ENCODE measurements at places on chromosomes 12 and 14.
A peak's percentile ranks its signal among the peaks of the same experiment; 100 is the strongest.

DNA sequence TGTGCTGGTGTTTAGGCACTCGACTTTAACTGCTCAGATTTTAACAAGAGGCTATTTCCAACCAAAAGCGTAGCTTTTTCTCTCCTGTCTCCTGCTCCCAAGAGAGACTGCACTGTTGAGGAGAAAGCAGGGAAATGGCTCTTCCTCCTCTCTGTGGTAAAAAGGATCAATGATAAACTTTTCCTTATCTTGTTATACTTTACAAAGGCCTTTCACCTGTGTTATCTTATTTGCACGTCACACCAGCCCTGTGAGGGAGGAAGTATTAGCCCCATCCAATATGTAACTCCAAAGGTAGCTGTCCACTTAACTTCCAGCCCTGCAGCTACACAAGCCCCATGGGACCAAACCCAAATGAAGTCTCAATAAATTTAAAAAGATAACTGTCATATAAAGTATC is 32.9 kb upstream of the ZFP36L1 start:
- no peak for DNase-seq

DNA sequence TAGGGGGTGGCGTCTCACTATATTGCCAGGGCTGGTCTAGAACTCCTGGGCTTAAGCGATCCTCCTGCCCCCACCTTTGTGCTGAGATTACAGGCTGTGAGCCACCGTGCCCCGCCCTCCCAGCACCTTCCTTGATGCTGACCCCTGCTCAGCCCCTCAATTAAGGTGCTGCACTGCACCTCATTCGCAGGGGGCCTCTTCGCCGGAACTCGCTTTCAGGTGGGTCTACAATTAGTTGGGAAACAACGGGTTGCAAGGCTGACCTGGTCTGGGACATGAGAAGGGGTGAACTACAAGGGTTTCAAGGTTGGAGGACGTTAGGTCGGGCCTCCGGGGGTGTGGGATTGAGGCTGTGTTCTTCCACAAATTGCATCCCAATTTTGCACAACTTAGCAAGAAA is 1.2 kb upstream of the NOP2 start:
- DNase-seq = no peak

DNA sequence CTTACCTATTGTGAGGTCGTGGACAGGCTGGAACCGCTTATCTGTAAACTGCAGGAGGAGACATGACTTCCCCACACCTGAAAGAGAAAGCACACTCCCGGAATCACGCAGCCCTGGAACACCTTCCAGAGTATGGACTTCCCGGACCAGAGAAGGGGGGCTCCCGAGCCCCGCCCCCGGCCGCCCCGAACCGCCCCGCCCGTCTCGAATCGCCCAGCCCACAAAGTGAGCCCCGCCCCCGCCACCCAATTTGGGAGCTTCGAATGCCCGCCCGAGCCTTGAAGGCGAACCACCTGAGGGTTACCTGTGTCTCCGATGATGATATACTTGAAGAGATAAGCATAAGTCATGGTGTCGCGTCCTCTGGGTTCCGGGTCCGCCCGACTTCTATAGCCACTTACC is 235 bp downstream of the RAB2B start:
- DNase-seq = no peak

DNA sequence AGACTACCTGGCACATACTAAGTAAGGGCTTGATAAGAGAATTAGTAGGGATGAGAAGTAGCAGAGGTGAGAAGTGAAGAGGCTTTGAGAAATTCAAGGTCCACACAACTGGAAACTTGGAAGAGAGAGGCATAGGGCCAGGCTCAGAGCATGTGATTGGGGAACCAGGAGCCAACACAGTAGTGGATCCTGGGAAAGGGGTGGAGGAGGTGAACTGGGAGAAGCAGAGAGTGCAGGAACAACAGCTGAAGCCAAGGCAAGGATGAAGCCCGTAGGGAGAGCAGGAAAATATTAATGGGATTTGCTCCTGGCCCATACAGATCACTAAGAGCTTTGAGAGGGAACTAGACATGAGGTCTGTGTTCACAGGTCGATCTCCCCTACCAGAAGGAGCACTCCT is 1.4 kb upstream of the ITGB7 start:
- DNase-seq = no peak

- DNase-seq = no peak
Observed at GRCh38 chr12:107983756-107984472, 145.2 kb upstream of the WSCD2 start.

- peak; percentile 48 for DNase-seq
Observed at GRCh38 chr12:52837413-52837741, 3.3 kb upstream of the KRT79 start.

DNA sequence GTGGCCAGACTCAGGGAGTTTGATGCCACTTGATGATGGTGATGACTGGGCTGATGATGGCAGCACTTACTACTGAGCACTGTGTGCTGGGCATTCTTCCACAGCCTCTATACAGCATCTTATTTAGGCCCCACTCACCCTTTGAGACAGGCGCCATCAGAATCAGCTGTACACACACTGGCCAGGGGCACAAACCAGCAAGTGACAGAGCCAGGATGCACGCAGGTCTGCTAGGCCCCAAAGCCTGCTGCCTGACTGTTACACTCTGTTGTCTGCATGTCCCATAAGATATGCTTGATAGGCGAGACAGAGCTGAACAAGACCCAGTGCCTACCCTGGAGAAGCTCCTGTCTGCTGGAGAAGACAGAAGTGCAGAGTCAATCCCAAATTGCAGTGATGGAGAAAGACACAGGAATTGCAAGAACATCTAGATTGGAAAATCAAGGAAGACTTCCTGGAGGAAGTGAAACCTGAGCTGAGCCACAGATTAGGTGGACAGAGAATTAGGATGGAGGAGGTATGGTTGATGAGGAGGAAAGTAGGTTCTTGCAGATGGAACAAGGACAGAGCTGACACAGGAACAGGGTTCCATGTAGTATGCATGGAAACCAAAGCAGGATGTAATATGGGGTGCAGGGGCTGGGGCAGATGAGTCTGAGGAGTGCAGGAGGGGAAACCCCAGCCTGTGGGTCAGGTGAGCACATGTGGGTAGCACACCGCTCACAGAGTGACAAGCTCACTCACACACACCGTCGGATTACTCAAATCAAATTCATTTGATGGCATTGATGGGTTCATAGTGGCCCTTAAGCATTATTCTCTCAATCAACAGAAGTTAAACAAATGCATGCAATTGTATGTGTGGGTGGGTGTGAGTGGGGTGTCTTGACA is 117.3 kb downstream of the BEGAIN start:
- no peak for DNase-seq

DNA sequence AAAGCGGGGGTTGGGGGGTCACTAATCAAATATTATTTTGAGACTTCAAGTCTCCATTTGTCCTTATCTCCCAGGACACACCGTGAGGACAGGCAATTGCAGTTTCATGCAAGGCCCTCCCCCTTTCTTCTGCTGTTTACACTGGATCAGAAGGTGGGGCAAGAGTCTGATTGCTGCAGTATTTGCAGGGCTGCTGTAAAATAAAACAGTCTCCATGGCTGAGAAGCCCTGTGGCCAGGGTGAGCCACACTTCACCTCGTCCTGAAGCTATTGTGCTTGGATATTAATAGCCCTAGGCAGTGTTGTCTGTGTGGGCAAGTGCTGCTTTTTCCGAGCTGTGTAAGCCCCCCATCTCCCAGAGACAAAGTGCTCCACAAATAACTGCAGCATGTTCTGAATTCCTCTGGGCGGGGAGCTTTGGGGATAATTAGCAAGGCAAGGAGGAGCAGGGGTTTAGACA is 187.4 kb upstream of the NTF3 start:
- DNase-seq = no peak

DNA sequence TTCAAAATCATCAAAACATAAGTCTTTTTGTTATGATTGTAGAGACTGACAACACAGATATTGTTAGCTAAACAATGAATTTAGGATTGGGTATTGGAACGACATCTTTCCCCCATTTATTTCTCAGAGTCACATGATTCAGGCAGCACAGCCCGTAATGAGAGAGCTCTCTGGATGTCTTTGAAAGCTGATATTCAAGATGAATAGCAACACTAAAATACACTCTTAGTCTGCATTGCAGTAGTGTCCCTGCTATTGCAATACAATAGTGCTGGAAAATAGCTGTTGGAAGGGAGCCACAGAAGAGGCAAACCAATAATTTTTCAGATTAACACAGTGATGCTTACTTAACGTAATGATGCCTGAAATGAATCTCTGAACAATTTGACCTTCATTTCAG is 9.9 kb downstream of the GTSF1 start:
- DNase-seq = no peak

- DNase-seq = no peak
Observed at GRCh38 chr12:27937768-27938167, 34.8 kb downstream of the PTHLH start.

- DNase-seq = peak; percentile 77
Observed at GRCh38 chr12:62631471-62632410, 165.1 kb downstream of the MON2 start.

GRCh38 chr12:130419116-130419515 is 81.4 kb downstream of the PIWIL1 start:
- DNase-seq = no peak

DNA sequence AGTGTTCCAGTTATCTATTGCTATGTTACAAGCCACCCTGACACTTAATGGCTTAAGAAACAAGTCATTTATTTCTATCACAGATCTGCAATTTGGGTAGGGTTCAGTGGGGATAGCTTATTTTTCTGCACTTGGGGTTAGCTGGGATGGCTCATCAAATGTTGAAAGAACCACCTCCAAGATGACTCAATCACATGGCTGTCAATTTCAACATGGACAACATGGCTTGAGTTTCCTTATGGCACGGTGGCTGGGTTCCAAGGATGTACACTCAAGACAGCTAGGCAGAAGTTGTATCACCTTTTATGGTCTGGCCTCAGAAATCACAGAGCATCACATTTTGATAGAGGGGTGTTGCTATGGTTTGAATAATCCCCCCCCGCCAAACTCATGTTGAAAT is 24.5 kb upstream of the IGF1 start:
- DNase-seq = no peak

DNA sequence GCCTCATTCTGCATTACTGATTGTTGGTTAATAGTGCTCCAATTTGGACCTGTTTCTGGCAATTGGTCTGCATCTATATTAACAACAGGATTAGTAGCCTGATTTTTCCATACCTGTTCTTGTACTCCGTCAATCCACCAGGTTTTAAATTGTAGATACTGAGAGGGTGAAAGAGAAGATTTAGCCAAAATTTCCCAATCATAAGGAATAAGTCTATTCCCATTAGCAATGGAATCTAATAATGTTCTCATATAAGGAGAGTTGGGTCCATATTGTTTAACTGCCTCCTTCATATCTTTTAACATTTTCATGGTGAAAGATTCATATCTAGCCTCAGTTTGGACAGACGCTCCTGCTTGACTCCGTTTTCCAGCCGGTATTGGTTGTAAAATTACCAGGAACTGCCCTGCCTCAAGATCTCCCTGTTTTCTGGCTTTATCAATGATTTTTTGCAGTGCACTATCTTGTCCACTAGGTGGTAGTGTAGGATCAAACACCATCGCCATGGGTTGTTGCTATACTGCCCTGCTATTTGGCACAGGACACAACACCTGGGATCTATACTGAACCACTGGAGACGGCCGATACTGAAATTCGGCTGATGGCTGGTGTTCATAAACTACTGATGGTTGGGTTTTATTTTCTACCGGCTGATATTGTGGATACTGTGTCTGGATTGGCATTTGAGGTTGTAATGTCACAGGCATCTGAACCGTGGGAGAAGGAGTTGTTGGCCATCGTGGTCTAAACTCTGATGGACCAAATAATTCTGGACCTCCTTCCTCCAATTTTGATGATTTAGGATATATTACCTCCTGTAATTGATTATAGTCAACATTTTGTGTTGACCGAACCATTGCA is 25.2 kb downstream of the DHRS4L2 start:
- peak; percentile 58 for DNase-seq

DNA sequence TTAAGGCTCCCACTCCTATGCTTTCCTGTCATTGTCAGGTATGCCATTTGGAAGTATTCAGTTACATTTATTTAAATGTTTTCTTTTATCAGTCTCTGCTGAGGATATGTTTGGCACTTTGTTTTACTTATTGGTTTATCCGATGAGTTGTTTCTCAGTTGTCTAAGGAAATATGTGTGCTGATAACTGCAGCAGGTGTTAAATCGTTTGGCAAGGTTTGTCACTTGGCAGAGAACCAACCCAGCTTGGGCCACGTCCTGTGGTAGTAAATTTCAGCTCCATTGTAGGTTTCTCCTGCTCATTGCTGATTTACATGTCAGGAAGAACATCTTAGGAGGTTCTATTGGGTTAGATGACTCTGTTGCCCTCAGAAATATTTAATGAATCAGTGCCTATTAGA is 22.0 kb upstream of the MGST1 start:
- DNase-seq = no peak

DNA sequence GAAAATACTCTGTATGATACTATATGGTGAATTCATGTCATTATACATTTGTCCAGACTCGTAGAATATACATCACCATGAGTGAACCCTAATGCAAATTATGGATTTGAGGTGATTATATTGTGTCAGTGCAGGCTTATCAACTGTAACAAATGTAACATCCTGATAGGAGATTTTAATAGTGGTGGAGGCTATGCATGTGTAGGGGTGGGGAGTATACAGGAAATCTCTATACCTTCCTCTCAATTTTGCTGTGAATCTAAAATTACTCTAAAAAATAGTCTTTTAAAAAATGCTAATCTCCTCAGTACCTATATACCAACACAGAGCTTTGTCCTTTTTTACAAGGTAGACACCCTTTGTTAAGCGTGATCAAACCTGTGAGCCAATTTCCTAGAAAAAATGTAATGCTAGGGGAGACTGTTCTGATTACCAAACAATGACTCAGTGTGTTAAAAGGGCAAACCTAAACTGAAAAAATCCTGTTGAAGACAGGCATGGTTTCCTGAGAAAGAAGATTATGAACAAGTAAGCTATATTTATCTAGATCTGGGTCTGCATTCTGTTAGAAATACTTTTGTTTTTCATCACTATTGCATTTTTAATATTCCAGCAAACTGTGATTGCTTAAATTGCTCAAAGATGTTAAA is 170.9 kb downstream of the DUSP6 start:
- peak; percentile 82 for DNase-seq

DNA sequence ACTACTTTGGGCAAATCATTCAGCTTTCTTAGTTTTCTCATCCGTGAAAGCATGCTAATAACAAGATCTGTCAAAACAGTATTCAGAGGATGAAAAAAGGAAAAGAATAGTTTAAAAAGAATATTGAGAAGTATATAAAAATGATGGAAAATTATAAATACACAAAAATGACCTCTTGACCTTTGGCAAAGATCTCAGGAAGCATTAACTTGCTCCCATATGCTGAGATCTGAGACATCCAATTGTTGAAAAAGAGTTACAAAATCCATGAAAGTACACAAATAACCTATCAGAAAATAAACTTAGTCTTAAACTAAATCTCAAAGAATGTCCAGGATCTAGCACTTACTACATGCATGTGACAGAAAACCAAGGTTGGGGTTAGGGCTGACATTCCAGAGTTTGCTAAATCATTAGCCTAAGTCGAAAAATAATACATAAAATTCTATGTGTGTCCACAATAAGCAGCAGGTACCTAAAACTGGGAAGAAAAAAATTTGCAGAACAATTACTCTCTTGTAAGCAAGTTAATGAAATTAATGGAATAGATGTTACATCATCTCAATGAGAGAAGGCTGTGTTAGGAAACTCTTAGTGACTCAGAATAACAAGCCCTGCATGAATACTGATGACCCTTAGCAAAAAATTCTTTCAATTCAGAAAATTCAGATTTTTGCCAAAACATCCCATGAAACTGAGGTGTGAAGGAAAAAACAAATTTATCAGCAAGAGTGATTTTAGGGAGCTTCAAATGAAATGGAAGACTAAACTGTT is 3.4 kb downstream of the PAH start:
- DNase-seq = no peak

Data from HCEC 1CT (cell line).